ENCODE measurements at places on chromosomes 1 and 21. TPM values are rescaled to one million over a fixed set of nuclear protein-coding genes. Genes with fewer than 3 reads are reported as not detected.
A peak's percentile ranks its signal among the peaks of the same experiment; 100 is the strongest.

DNA sequence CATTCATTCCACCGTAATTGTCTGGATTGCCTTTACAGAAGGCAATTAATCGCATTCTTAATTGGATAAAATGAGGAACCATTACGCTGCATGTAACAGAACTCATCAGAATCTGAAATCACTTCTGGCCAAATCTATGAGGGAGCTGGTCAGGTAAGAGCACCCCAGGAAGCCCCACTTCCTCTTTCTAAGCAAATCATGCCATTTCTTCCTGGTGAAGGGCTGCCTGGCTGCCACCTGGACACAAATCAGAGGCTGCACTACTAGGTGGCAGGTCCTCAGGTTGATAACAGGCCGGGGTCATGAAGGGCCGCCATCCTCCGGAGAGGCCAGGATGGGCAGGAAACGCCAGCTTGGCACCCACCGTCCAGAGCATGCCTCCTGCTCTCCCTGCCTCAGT lies 73.7 kb downstream of the CAPZB start:
- H3K4me1 ChIP-seq = peaks cover 11% of the 10 kb centered on the region
- H3K4me3 ChIP-seq = no peak overlapping the region
- 0 out of 2 replicates have a peak overlapping the region, but pooled peaks have one; percentile 63 for H3K27ac ChIP-seq
- peaks cover 3% of the 10 kb centered on the region for H3K36me3 ChIP-seq

GRCh38 chr1:107965110-107965991 lies at the start of gene VAV3:
Gene VAV3, minus strand, starts transcription at chr1:107965180. Its CDS starts 311 bp downstream, at chr1:107964869.
- DNase-seq = peak; percentile 90
- peaks cover 14% of the 10 kb centered on the region for H3K4me1 ChIP-seq
- no peaks in the 10 kb centered on the region for H3K36me3 ChIP-seq
- peaks cover 26% of the 10 kb centered on the region for H3K27me3 ChIP-seq
- peak within 1 kb of the TSS; percentile 96 for H3K4me3 ChIP-seq

RIT1 gene
- 24.4 TPM for total RNA-seq

IFI44L gene
- total RNA-seq = not detected

GRCh38 chr1:159968901-159969300 lies 14.9 kb upstream of the SLAMF9 start:
- no peaks in the 10 kb centered on the region for H3K36me3 ChIP-seq
- H3K27ac ChIP-seq = no peak overlapping the region
- no peaks in the 10 kb centered on the region for H3K27me3 ChIP-seq
- no peak for DNase-seq

DNA sequence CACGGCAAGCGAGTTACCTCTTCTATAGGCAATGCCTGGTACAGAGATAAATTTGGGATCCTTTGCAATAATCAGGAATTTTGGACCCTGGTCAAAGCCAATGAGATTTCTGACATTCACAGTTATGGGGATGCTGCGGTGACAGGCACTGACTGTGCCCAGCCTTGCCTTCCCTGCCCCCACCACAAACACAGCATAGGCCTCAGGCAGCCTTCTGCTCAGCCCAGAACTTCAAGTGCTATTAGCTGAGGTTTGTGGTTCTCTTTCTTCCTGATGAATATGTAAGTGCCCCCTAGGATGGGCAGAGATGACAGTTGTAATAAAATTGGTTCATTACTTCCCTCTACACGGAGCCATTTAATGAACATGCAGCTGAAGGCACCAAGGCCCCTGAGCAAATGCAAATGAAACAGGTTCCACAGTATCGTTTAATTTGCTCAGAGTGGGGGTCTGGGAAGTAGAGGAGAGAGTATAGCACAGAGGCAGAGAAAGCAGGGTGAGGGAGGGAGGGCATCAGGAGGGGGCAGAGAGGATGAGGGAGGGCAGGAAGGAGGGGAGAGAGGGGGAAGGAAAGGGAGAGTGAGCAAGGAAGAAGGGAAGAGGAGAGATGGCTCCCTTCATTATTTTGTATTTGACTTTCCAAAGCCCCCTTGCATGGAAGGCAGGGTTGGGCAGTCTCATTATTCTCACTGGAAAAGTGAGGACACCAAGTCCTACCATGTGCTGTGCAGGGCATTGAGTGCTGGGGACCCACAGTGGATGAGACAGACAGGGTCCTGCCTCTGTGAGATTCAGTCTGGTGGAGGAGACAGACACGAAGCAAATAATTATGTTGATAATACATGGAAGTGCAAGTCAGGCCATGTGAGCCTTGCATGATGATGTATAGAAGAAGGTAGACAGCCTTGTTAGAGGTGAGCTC lies 513.0 kb downstream of the PTPRU start:
- no peak overlapping the region for H3K4me3 ChIP-seq
- H3K36me3 ChIP-seq = no peaks in the 10 kb centered on the region
- H3K4me1 ChIP-seq = no peaks in the 10 kb centered on the region
- DNase-seq = no peak
- no peaks in the 10 kb centered on the region for H3K27me3 ChIP-seq

- no peaks in the 10 kb centered on the region for H3K36me3 ChIP-seq
- H3K27ac ChIP-seq = no peak overlapping the region
- peaks cover 13% of the 10 kb centered on the region for H3K27me3 ChIP-seq
- H3K4me3 ChIP-seq = no peak overlapping the region
- no peak for DNase-seq
Measured at GRCh38 chr1:6461051-6461530, 4.9 kb downstream of the TNFRSF25 start.

ACTA1 gene
- 8.8 TPM for total RNA-seq

LTN1 gene
- 26.1 TPM for total RNA-seq

RHOU gene
- total RNA-seq = 3.7 TPM

DNA sequence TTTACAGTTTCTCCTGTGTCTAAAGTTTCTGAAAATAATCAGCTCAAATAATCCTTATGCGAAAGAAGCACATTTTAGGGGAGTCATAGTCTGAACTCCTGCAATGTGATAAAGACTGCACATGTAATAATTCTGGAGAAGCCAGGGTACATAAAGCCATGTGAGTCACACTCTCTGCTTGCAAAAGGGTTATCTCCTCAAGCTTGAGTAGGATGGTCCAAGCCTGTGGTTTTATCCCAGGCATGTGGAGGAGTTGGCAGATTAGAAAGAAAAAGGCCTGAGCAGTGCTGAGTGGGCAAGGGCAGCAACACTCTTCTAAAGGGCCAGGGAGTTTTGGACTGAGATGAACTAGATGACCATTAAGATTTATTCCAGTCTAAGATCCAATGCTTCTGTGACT lies 220.4 kb downstream of the RHOU start:
- H3K36me3 ChIP-seq = no peaks in the 10 kb centered on the region
- DNase-seq = no peak
- peaks cover 4% of the 10 kb centered on the region for H3K4me1 ChIP-seq
- H3K27me3 ChIP-seq = no peaks in the 10 kb centered on the region

GRCh38 chr21:43731891-43732711 lies 13.2 kb downstream of the PDXK start:
- no peak overlapping the region for H3K4me3 ChIP-seq
- H3K27ac ChIP-seq = no peak overlapping the region
- H3K36me3 ChIP-seq = no peaks in the 10 kb centered on the region
- DNase-seq = no peak
- H3K27me3 ChIP-seq = no peaks in the 10 kb centered on the region
- H3K4me1 ChIP-seq = peaks cover 7% of the 10 kb centered on the region

DNA sequence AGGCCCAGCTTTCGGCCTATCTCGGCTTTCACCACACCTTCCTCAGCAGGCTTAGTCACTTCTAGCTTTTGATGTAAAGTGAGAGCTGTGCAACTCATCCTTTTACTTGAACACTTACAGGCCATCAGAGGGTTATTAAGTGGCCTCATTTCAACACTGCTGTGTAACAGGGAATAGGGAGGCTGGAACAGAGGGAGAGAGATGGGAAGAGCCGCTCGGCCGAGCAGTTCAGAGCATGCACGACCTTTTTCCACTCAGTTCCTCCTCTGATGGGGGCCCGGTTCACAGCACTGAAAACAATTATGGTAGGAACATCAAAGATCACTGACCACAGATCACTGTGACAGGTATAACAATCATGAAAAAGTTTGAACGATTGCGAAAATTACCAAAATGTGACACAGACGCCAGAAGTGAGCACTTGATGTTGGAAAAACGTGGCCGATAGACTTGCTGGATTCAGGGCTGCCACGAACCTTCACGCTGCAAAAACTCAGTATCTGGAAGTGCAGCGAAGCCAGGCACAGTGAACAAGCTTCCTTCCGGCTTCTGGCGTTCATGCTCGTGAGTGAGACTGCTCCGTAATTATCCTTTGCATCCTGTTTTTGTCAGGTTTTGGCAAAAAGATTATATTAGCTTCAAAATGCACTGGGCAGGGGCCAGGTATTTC lies 28.6 kb downstream of the AGPAT3 start:
- H3K36me3 ChIP-seq = peaks cover 4% of the 10 kb centered on the region
- H3K4me1 ChIP-seq = peaks cover 7% of the 10 kb centered on the region
- no peak for DNase-seq
- H3K4me3 ChIP-seq = no peak overlapping the region
- no peaks in the 10 kb centered on the region for H3K27me3 ChIP-seq
- no peak overlapping the region for H3K27ac ChIP-seq

DNA sequence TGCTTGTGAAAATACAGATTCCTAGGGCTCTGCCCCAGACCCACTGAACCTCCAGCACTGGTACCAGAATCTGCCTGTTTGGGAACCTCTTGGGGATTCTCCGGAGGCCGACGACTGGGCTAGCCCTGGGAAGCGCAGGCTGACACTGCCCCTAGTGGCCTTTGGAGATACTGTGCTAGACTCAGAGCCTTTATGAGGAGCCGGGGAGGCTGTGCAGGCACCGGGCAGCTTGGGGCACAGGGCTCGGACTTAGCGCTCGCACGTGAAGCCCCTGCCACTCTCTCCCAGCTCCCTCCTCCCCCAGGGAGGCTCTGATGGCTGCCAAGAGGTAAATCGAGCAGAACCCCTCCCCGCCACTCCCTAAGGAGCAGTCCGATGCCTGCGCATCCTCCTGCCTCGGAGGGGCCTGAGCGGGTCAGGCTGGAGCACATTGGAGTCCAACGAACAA lies 144.6 kb upstream of the TNR start:
- DNase-seq = peak; percentile 97
- H3K27ac ChIP-seq = no peak overlapping the region
- no peaks in the 10 kb centered on the region for H3K36me3 ChIP-seq
- peak overlapping the region; percentile 30 for H3K4me3 ChIP-seq
- peaks cover 62% of the 10 kb centered on the region for H3K27me3 ChIP-seq
- H3K4me1 ChIP-seq = no peaks in the 10 kb centered on the region

GRCh38 chr1:192814805-192815204 lies 6.0 kb downstream of the RGS2 start:
- no peaks in the 10 kb centered on the region for H3K27me3 ChIP-seq
- H3K4me1 ChIP-seq = 0 out of 2 replicates have a peak, but pooled peaks cover under 1% of the 10 kb centered on the region
- H3K4me3 ChIP-seq = no peak overlapping the region
- H3K36me3 ChIP-seq = peaks cover 9% of the 10 kb centered on the region
- no peak for DNase-seq

NOS1AP gene
- total RNA-seq = 5.8 TPM

SARS1 gene
- total RNA-seq = 166 TPM

DNA sequence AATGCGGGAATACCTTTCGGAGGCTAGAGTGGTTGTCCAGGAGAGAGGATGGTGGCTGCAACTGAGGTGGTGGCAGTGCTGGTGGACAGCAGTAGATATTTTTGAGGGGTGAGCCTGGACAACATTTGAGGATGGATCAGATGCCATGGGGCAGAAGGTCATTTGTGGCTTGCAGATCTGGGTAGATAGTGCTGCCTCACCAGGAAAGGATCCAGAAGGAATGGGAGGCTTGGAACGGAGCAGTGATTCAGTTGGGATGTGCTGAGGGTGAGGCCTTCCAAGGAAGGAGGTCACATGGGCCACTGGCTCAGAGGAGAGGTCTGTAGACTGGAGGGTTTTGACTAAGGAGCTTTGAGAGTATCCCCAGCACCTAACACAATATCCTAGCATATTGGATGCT lies 110.8 kb upstream of the KAZN start:
- H3K36me3 ChIP-seq = no peaks in the 10 kb centered on the region
- no peak overlapping the region for H3K27ac ChIP-seq
- no peak for DNase-seq
- H3K4me3 ChIP-seq = no peak overlapping the region
- H3K27me3 ChIP-seq = no peaks in the 10 kb centered on the region
- H3K4me1 ChIP-seq = peaks cover 8% of the 10 kb centered on the region

DNA sequence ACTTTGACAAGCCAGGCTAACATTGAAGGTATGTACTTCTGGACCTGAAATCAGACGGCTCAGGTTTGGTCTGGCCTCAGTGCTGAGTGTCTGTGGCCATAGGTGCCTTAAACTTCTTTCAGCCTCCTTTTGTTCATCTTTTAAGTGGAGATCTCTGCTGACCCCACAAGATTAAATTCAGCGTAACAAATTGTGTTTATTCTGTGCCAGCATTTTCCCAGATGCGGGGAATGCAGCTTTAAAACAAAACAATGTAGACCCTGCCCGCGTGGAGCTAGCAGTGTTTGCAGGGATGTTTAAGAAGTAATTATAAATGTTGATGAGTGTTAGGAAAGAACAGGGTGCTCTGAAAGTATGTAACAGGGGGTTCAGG lies 923 bp downstream of the CAP1 start:
- H3K4me3 ChIP-seq = peak overlapping the region; percentile 96
- no peak for DNase-seq
- H3K36me3 ChIP-seq = no peaks in the 10 kb centered on the region
- peaks cover 13% of the 10 kb centered on the region for H3K4me1 ChIP-seq
- no peaks in the 10 kb centered on the region for H3K27me3 ChIP-seq
